ENCODE measurements at places on chromosomes 13 and 19.

DNA sequence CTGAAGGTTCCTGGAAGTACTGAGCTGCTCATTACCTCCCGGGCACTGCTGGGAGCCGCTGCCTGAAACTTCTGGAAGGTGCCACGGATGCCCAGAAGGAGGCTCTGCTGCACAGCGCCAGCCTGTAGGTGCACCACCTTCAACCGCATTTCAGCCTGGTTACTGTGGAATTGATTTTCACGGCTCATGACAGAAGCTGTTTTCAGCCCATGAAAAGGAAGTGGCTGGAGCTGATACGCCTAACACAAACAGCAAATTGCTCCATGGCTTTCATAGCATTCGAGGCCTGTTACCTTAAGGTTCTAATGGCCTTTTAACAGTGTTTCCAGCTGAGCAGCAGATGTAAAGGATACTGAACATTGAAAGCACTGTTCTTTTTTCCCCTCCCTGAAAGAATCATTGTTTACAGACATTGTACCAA, 22.0 kb downstream of the GPC6 start:
- DNase-seq, result no peak

- no peak for DNase-seq
Observed at GRCh38 chr13:69280399-69280798, 827.2 kb upstream of the ATXN8OS start.

DNA sequence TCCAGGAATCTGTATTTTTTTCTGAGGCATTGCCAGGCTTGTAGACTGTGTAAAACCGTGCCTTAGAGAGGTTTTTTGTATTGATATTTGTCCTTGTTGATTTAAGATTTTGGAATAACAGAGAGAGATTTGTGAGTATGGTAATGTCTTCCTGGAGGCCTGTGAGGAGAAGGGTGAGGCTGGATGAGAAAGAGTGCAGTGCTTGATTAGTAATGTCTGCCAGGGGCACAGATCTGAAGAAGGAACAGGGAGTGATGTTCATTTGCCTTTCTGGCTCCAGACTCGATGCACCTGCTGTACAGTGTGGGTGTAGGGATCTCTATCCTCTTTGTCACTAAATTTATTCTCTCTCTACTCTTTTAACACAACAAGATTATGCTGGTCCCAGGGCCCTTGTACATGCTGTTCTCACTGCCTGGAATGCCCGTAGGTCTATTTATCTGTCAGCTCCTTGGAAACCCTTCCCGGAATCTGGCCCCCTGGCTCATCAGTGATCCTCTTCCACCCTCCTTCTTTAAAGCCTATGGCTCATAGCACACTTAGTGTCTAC, 4.2 kb downstream of the FIZ1 start:
- DNase-seq, result no peak

GRCh38 chr19:28466107-28467045, 746.6 kb downstream of the UQCRFS1 start:
- peak; percentile 42 for DNase-seq

DNA sequence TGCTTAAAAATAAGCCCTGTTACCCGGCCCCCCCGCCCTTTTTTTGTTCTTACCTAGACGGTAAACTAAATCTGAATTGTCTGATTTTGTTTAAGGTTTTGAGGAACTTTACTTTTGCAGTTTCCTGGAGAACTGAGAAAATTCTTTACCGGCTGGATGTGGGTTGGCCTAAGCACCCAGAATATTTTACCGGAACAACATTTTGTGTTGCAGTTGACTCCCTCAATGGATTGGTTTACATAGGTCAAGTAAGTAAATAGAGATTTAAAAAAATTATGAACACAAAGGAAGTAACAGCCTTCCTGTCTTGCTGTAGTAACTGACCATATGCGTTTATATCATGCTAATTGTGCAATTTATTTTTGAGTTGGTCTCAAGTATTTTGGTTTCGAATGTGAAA, 785 bp downstream of the NHLRC3 start:
- DNase-seq, result no peak

- DNase-seq, result no peak
Observed at GRCh38 chr19:5246554-5247155, 94.0 kb downstream of the PTPRS start.

GRCh38 chr13:112210371-112210770, 143.4 kb downstream of the SOX1 start:
- DNase-seq, result no peak

DNA sequence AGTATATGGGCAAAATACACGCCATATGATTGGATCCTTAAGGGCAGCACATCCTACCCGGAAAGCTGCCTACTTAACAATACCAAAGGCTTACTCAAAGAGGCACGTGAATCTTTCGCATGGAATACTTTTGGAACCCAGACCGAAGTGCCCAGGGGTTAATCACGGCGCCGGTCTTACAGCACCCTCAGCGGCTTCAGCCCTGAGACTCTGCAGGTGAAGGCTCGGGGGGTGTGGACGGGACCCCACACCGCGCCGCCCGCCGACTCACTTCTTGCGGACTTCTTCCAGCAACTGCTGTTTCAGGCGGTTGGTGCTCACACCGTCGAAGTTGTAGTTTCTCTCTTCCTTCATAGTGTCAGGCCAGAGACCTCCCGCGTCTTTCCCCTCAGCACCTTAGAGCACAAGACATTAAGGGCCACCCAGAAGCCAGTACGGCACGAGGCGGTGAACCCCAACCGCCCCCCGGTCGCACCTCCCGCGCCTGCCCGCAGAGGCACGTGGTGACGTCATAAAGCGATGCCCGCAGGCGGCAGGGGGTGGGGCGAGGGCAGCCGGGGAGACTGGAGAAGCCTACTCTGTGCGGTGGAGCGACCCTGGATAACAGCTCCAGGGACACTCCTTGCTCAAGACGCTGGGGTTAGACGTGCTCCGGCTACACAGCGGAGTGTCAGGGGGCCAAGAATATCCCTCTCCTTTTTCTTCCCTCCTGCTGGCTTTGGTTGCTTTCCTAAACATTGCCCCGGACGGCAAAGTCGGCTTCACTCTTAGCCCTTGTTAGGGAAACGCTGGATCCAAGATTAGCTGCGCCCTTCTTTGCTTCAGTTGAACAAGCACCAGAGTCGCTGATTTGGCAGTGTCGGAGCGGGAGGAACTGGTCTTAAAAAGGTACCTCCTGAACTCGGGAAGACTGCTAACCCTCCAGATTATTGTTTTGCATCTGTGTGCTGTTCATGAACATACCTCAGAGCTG, at the start of gene CCDC169:
Gene CCDC169, minus strand, starts transcription at position 449 of the 973 bp plus-strand sequence. Its CDS starts 95 bp downstream, at position 354.
- DNase-seq, result peak; percentile 63

DNA sequence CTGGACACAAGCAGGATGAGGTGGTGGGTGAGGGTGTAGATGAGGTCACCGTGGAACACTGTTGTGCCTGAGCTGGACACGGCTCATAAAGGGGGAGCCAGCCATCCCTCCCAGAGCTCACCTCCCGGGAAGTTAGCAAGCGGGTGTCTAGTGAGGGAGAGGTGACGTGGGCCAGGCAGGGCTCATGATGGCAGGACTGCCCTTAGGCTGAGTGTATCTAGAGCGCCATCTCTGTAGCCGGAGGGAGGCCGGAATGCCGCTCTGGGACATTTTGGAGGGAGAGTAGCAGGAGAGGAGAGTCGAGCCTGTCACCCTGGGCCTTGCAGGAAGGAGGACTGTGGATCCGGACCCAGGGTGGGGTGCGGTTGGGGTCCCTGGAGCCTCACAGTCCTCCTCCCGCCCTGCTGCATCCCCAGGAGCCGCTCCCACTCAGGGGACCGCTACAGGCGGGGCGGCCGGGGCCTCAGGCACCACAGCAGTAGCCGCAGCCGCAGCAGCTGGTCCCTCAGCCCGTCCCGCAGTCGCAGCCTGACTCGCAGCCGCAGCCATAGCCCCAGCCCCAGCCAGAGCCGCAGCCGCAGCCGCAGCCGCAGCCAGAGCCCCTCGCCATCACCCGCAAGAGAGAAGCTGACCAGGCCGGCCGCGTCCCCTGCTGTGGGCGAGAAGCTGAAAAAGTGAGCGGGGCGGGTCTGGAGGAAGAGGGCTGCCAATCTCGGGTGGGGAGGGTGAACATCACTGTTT, 9.2 kb downstream of the ZNF296 start:
- no peak for DNase-seq

DNA sequence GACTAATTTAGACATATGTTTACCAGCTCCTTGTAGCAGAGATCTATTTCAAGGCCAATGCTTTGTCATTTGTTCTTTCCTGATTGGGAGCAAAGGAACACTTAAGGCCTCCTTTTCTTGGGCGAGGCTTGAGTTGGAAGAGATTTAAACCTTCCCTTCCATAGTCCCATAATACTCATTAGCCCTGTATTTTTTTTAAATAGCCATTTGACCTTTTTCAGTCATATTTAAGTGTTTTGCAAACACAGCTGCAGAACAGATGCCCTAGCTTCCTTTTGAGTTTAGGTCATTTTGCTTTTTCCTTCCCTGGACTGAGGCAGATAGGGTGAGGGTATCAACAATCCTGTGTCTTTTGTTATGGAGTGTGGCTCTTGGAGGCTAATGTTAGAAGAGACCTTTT, 198.3 kb downstream of the NBEA start:
- no peak for DNase-seq

- DNase-seq, result no peak
Observed at GRCh38 chr19:29702161-29702962, 12.7 kb downstream of the C19orf12 start.
